Subcutaneous adipose tissue (tissue), 4 donors: ENCODE measurements at places on chromosomes 2 and 18. TPM values are rescaled to one million over a fixed set of nuclear protein-coding genes. Genes with fewer than 3 reads are reported as not detected.

The CNTNAP5 gene
- total RNA-seq, result not detected

The GLI2 gene
- total RNA-seq, result 0.82 TPM

The C2orf72 gene
- total RNA-seq, result 1.3 TPM

The SEMA4C gene
- total RNA-seq, result 10.4 TPM

The TRIM43 gene
- total RNA-seq, result not detected

The MRPS9 gene
- total RNA-seq, result 11.0 TPM

The CHAC2 gene
- 4.0 TPM for total RNA-seq

The POTEJ gene
- not detected for total RNA-seq

The FN1 gene
- total RNA-seq, result 1,315 TPM

The CPO gene
- 1.2 TPM for total RNA-seq

The RBKS gene
- total RNA-seq, result 2.1 TPM

The EFR3B gene
- total RNA-seq, result 2.0 TPM

The MDH1B gene
- 0.38 TPM for total RNA-seq

The SLC40A1 gene
- 54.6 TPM for total RNA-seq

The ANKRD30B gene
- 0.22 TPM for total RNA-seq

The TMEM198 gene
- total RNA-seq, result 0.68 TPM

The ZNF513 gene
- total RNA-seq, result 4.9 TPM

The EEF1B2 gene
- total RNA-seq, result 211 TPM

The C2orf66 gene
- 0.68 TPM for total RNA-seq

The ALLC gene
- total RNA-seq, result not detected

The SMYD1 gene
- not detected for total RNA-seq

The KCNS3 gene
- total RNA-seq, result 5.7 TPM

The MC4R gene
- not detected for total RNA-seq

The CCBE1 gene
- 2.6 TPM for total RNA-seq

The RIT2 gene
- not detected for total RNA-seq

The HOXD8 gene
- total RNA-seq, result 8.0 TPM

The YES1 gene
- total RNA-seq, result 101 TPM

The KRTCAP3 gene
- 1.1 TPM for total RNA-seq

The NBEAL1 gene
- 45.0 TPM for total RNA-seq

The TMEM37 gene
- total RNA-seq, result 64.1 TPM

The ELOA2 gene
- total RNA-seq, result not detected

The SH3YL1 gene
- 34.7 TPM for total RNA-seq

The NR4A2 gene
- total RNA-seq, result 7.2 TPM
